ENCODE measurements at places on chromosomes 2 and 18.

GRCh38 chr18:79460481-79461300 lies 65.0 kb downstream of the NFATC1 start:
- DNase-seq: no peak

GRCh38 chr2:169546756-169547155 lies 26.9 kb downstream of the FASTKD1 start:
- no peak for DNase-seq

GRCh38 chr2:88711289-88711688 lies 19.8 kb downstream of the RPIA start:
- DNase-seq: no peak

DNA sequence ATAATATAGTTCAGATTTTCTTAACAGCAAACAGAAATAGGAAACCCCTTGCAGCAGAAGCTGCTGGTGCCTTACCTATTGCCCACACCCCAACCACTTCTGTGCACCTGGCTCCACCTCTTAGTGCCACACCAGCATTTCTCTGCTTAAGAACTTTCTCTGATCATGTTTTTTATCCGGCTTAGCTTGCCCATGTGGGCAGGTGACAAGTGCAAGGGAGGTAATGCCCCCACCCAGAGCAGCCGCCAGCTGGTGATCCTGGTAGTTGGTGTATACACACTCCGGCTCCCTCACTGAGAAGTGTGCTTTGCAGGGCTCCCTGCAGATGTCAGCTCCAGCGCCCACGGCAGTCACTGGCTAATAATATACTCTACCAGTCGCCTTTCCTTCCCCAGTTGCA lies 126.3 kb downstream of the ALPK2 start:
- no peak for DNase-seq

GRCh38 chr2:8624855-8625398 lies 56.9 kb upstream of the ID2 start:
- DNase-seq: no peak

- no peak for DNase-seq
These were observed 23.9 kb downstream of the NOL10 start for GRCh38 chr2:10665833-10666232.

DNA sequence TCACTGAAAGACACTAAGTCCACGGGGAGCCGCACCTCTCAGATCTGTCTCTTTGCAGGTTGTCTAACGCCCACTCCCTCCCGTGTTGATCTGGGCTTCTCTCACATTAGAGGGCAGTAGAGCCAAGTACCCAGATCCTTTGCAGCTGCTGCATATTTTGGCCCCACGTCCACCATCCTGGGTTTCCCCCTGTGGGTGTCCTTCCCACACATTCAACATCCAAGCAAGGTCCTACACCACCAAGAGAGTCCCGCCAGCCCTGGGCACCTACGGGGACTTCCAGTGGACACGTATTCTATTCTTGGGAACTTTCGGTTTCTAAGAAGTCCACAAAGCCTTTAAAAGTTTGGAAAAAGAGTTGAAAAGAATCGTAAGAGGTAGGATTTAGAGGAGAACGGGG lies 116.6 kb downstream of the ATL2 start:
- no peak for DNase-seq

GRCh38 chr2:95278051-95278471 lies 3.8 kb downstream of the PROM2 start:
- DNase-seq: no peak

- peak; percentile 90 for DNase-seq
These were observed at the start of gene PLEKHB2 for GRCh38 chr2:131105156-131105949. Gene PLEKHB2 (plus strand): TSS chr2:131105336. CDS start chr2:131120942, 15,606 bp downstream.

GRCh38 chr18:37270038-37270665 lies 295.4 kb downstream of the CELF4 start:
- no peak for DNase-seq

- DNase-seq: no peak
These were observed 144.2 kb downstream of the TPO start for GRCh38 chr2:1557467-1557820.

DNA sequence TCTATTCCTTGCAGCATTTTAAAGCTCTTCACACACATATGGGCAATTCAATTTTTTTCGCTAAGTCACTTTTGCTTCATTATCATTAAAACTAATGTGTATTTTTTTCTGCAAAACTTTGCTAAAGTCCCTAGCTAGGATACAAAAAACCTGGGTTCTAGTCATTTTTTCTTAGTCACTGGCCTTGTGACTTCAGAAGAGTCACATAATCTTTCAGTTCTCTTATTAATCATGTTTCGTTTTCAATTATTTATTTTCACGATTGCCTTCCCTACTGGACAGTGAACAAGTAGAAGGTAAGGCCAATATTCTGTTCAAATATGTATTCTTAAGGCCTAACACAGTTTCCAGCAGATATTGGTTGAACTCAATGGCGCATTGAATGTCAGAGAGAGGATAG lies 60.9 kb upstream of the CYRIA start:
- DNase-seq: no peak

GRCh38 chr2:241573741-241574140 lies 15.2 kb downstream of the BOK start:
- no peak for DNase-seq

GRCh38 chr2:98043101-98043500 lies 43.9 kb upstream of the VWA3B start:
- no peak for DNase-seq

DNA sequence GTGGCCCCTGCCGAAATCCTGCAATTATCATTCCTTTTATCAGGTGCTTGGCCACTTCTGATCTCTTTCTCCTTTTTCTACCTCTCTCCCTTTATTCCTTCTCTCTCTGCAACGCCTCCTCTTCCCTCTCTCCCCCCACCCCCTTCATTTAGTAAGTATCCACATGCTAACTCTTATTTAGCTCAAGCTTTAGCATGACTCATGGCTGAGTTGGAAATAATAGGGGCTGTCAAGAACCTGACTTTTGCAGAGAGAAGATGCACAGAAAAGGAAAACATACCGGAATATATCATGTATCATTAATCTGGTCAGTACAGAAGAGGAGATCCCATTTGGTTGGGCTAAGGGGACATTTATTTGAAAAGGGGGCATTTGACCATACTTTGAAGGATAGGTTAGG lies 33.1 kb downstream of the FAM171B start:
- DNase-seq: no peak

DNA sequence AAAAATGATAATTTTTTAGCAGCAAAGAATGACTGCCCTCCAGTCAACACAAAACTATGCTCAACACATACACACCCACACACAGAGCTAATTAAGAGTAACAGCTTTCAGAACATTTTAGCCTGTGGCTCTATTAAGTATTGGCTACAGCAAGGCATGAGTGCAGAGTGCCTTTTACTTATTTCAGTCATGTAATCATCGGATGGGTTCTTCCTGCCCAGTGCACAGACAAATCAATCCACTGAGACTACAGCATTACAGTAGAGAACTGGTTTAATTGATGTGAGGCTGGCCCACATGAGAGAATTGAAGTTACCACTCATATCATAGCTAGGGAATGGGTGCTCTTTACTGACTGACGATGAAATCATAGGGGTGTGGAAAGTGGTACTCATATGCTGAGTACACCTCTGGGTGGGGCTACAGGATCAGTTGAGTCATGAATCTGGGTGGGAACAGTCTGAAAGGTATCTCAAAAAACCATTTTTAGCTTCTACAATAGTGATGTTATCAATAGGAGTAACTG lies 241.0 kb downstream of the FSIP2 start:
- DNase-seq: no peak

GRCh38 chr2:212968284-212969081 lies 182.9 kb downstream of the IKZF2 start:
- no peak for DNase-seq

DNA sequence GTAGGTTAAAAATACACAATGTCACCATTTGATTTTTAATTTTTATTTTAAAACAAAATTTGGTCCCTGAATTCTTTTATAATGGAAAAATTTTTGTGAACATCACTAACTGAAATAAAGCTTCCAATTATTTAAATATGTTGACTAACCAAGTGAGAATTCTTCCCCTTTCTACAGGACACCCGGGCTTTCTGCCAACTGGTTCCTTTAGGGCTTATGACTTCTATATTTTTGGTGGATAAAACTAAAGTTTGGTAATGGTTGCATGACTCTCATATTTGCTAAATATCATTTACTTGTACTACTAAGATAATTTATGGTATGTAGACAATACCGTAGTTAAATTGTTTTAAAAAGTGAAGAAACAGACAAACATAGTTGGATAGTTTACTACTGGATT lies 291.0 kb upstream of the DOK6 start:
- no peak for DNase-seq

DNA sequence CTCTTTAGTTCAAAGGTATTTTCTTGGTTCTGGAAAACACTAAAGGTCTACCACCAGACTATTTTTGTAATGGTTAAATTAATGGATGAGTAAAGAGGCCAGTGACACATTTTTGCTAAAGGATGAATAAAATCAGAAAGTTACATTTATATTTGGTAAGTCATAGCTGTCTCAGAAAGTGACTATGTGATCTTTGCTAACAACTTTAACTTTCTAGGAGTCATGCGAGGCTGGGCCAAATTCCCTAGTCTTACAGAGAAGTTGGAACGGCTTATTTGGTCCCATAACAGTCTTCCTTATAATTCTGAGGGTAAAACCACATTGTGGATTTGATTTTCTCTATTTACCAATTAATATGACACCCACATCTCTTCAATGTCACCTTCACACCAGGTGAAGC lies 198.1 kb downstream of the PDE1A start:
- DNase-seq: no peak

DNA sequence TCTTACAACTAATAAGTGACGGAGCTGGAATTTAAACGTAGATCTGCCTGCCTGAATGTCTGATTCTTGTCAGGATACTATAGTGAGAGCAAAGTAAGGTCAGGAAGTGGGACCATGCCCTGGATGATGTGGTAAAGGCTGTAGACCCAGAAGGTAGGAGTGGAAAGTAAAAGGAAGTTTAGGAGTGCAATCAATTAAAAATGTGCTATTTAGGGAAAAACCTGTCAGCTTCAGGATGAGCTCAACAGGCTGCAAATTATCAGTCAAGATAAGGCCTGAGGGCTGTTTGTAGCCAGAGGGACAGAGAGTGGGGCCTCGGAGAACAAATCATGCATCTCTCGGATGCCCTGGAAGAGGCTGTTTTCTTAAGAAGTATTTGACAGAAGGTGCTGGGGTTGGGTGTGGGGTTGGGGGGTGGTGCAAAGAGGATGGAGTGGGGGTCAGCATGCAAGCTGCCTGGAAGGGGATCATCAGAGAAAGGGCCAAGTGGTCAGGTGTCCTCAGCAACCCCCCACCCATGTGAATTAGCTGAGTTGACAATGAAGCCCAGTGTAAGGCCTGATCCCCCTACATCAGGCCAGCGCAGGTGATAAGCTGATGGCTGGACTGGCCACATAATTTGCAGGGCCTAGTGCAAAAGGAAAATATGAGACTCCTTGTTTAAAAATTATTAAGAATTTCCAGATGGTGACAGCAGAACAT lies 53.2 kb upstream of the MAPRE3 start:
- no peak for DNase-seq

DNA sequence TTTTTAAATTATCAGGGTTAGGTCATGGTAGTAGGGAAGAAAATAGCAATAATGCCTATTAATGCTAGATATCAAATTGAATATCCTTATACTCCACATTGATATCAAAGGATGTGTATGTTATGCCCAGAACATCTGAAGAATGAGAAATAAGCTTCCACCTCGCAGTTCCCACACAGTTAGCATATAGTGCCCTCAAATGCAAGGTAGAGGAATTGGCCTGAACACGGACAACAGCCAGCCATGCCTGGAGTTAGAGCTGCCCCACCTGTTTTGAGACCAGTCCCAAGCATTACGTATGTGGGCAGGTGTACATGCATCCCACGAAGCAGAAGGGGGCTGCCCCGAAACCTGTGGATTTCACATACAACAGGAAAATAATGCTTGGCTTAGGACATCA lies 79.6 kb downstream of the SUMO1 start:
- no peak for DNase-seq

GRCh38 chr2:3476985-3477327 lies 42.4 kb downstream of the ADI1 start:
- no peak for DNase-seq

DNA sequence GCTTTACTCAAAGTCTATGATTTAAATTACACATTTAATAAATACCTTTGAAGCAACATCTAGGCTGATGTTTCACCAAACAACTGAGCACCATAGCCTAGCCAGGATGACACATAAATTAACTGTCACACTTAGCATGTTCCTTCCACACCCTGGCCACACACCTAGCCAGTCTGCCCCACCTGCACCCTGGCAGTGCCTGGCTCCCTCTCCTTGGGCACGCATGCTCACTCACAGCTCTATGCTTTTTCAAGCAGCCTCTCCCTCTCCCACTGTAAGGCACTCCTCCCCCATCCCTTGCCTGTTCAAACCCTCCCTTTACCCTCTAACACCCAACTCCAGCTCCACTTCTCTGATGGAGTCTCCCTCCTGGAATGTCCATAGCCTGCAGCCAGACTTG lies 357.6 kb upstream of the KLHL29 start:
- no peak for DNase-seq

DNA sequence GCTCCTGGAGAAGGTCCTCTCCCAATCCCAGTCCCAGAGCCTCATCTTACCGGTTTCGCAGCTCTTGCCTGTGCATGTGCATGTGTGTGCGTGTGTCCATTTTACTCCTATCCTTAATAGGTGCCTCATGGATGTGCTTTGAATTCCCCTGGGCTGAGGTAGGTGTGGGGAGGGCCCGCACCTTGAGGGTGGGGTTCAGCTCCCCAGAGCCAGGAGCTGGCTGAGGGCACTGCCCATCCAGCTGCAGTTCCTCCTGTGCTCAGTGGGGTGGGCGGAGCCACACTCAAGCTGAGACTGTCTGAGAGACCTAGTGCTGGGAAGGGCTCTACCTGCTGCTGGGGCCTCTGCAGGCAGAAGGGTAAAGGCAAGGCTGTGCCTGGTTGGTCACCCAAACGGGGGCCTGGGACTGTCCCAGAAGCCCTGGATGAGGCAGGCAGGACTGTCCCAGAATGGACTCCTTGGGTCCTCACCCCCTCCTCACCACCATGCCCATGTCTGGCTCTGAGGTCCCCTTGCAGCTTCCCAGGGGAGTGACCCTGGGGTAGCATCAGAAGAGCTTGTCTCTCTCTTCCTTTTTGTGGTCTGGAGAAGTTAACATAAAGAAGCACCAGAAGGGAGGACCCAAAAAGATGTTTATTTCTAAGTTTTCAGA lies 8.9 kb downstream of the GDF7 start:
- DNase-seq: no peak

DNA sequence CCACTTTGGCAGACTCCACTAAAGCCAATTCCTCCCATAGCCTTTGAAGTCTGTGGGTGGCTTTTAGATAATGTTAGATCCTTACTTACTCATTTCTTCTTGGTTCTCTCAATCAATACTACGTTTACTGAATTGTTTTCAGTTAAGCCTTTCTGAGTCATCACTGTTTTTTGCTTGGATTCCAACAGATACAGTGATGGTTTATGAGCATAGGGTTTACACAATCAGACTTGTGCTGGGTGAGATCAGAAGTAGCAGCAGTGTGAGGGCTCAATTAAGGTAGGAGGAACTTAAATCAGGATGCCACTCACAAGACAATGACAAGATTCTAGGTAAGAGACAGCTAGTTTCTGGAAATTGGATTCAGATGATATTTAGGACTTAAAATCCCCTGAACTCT lies 297.7 kb upstream of the DOK6 start:
- no peak for DNase-seq
